ENCODE measurements at places on chromosomes 1 and 21.
A peak's percentile ranks its signal among the peaks of the same experiment; 100 is the strongest.

GRCh38 chr1:186672131-186672530, 8.1 kb downstream of the PTGS2 start:
- no peak overlapping the region for H3K27ac ChIP-seq
- DNase-seq, result no peak
- H3K4me3 ChIP-seq, result no peak overlapping the region
- H3K36me3 ChIP-seq, result peaks cover 3% of the 10 kb centered on the region
- H3K4me1 ChIP-seq, result no peaks in the 10 kb centered on the region

DNA sequence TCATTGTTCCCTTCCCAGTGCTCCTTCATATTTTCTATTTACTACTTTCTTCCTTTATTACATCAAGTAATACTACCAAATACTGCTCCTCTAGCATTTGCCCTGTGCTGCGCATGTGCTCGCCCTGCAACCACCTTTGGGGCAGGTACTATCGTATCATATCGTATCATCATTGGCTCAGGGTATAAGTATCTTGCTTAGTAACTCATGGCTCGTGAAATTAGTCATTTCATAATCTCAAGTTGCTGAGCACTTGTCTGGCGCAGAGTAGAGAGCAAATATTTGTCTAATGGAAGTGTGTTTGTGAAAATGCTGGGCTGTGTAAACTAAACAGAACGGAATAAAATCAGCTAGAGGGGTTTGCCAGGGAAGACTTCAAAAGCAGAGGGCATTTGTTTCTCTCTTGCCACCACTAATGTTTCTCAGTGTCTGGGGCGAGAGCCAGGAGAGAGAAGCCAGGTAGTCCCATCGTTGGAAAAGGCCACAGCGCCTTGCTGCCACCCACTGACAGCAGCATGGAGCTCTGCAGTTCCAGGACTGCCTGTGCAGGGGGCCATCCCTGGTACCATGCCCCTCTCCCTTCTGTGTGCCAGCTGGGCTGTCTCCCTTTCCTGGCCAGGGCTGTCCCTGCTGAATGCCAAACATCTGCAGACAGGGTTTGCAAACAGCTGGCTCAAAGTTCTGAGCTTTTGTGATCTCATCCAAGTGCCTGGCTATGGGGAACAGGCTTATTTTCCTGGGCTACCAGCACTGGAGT, 20.0 kb upstream of the CPT2 start:
- DNase-seq, result no peak
- peaks cover 8% of the 10 kb centered on the region for H3K4me1 ChIP-seq
- no peak overlapping the region for H3K27ac ChIP-seq
- peaks cover 50% of the 10 kb centered on the region for H3K27me3 ChIP-seq
- peaks cover 4% of the 10 kb centered on the region for H3K36me3 ChIP-seq

DNA sequence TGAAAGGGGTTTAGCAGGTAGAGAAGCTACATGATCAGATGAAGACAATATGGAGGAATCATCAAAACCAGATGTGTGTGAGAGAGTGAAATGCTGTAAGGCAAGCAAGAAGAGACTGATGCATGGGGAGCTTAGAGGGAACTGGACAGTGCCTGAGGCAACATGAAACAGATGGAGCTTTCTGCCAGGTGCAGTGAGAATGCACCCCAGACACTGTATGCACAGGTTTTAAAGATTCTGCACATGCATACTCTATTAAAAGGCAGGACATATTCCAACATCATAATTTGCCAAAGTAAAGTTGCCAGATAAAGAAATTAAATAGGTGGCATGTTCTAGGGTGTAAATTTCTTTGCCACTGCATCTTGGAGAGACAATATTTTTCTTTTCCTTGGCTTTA, 200.1 kb downstream of the AMY1C start:
- no peak for DNase-seq
- no peaks in the 10 kb centered on the region for H3K36me3 ChIP-seq
- no peaks in the 10 kb centered on the region for H3K4me1 ChIP-seq
- no peak overlapping the region for H3K27ac ChIP-seq
- no peaks in the 10 kb centered on the region for H3K27me3 ChIP-seq
- H3K4me3 ChIP-seq, result no peak overlapping the region

- no peak overlapping the region for H3K4me3 ChIP-seq
- DNase-seq, result no peak
- H3K27ac ChIP-seq, result no peak overlapping the region
- H3K27me3 ChIP-seq, result peaks cover 30% of the 10 kb centered on the region
- no peaks in the 10 kb centered on the region for H3K4me1 ChIP-seq
Observed at GRCh38 chr1:229991724-229992333, 75.2 kb upstream of the GALNT2 start.

DNA sequence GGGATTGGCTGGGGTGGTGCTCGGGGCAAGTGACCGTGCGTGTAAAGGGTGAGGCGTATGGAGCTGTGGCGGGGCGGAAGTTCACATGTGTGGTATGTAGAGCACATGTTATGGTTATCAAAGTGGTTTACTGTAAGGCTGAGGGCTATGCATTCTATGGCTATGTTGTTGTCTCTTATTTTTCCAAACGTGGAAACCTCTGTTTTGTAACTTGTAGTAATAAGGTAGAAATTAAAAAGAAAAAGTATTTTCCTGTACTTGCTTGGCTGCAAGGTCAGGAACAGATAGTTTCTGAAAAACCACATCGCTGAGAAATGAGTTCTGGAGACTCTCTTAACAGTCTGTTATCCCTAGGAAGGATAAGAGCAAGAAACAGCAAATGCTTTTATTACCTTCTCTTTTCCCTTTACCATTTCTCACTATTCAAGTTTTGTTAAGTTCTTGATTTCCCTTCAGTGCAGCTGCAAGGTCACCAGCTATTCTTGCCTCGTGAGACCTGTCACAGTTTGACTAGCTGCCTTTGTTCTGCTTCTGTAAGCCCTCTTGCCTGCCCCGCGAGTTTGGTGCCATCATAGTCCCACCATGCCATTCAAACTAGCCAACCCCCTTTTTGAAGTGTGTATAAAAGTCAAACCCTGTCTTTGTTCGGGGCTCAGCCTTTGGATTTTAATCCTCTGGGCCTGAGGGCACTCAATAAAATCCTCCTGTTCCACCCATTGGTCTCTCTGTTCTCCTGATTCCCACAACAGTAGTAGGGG, 9.5 kb downstream of the RNU1-2 start:
- no peak overlapping the region for H3K4me3 ChIP-seq
- no peak overlapping the region for H3K27ac ChIP-seq
- no peak for DNase-seq
- H3K4me1 ChIP-seq, result peaks cover 26% of the 10 kb centered on the region

GRCh38 chr1:161282991-161283390, 24.4 kb downstream of the PCP4L1 start:
- no peak overlapping the region for H3K4me3 ChIP-seq
- H3K4me1 ChIP-seq, result no peaks in the 10 kb centered on the region
- H3K27ac ChIP-seq, result no peak overlapping the region
- peaks cover 15% of the 10 kb centered on the region for H3K27me3 ChIP-seq
- H3K36me3 ChIP-seq, result no peaks in the 10 kb centered on the region
- no peak for DNase-seq

DNA sequence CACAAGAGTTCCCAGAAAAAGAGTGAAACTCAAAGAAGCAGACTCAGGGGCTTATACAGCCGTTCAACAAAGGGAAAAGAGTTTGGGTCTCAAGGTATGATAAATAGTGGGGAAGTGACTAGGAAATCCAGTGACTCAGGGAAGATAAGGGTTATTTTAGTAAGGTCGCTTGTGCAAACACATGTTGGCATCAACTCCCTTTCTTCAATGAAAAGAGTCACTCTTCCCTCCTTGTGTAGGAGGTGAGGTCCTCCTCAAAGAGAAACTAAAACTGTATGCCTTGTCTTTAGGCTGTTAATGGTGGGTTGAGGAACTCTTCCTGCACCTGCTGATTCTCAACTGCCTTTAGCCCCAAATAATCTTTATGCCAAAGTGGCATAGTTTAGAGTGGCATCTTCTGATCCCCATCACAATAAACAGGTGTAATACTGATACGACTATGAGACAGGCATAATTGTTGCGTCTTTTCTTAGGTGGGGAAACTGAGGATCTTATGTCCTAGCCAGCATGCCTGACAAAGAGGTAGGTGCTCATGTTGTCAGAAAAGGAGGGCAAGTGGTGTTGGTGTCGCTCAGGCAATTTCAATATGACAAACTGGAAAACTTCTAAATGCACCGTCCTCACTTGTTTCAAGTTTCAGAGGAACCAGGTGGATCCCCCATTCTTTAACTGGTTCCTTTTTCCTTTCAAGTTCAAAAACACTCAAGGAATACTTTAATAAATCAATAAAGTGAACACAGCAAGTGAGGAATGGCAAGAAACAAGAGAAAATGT, 294.1 kb upstream of the RUNX1 start:
- H3K4me1 ChIP-seq, result peaks cover 4% of the 10 kb centered on the region
- H3K36me3 ChIP-seq, result no peaks in the 10 kb centered on the region

- H3K4me1 ChIP-seq, result no peaks in the 10 kb centered on the region
- H3K27ac ChIP-seq, result peak overlapping the region; percentile 42
- no peak for DNase-seq
- H3K36me3 ChIP-seq, result peaks cover 3% of the 10 kb centered on the region
- no peak overlapping the region for H3K4me3 ChIP-seq
- no peaks in the 10 kb centered on the region for H3K27me3 ChIP-seq
Observed at GRCh38 chr1:61332196-61332753, 249.9 kb downstream of the NFIA start.

Data from effector memory CD8-positive, alpha-beta T cell (primary cell).